ENCODE measurements at places on chromosomes 5 and 9. TPM values are rescaled to one million over a fixed set of nuclear protein-coding genes. Genes with fewer than 3 reads are reported as not detected.

PHF24 gene
- 0.26 TPM for total RNA-seq

HAUS6 gene
- total RNA-seq, result 11.1 TPM

PCDHA1 gene
- total RNA-seq, result under 0.01 TPM

NR4A3 gene
- not detected for total RNA-seq

DNA sequence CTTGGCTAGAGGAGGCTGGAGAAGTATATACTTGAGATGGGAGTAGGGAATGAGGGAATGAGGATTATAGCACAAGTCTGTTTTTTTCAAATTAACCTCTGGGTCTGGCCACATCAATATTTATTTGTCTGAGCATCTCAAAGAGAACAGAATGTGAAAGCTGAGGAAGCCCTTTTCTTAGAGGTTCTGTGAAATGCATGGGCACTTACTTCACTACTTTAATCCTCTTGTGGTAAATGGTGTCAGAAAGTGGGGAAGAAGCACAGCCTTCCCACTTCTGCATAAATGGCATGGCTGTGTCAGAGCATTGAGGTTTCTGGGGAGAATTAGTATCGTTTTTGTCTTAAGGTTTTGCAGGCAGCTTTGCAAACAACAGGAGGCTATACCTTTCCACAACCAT lies 48.6 kb downstream of the SPATA31D1 start:
- no peak for DNase-seq

DNA sequence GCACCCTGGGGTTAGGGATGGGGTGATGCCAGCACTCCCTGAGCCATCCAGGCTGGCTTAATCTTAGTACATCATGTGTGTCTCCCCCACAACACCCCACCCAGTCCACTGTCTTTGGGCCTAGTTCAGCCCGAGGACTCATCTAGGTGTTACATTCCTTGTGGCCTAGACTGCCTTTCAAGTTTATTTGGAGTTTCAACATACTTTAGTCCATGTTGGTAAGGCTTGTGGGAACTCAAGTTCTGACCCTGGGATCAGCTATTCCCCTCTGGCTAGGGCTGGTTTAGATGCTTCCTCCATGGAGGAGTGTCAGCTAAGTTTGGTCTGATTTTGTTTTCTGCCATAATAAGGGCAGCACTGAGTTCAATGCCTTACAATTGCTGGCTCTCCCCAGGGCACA lies 302.4 kb downstream of the SMARCA2 start:
- no peak for DNase-seq

DNA sequence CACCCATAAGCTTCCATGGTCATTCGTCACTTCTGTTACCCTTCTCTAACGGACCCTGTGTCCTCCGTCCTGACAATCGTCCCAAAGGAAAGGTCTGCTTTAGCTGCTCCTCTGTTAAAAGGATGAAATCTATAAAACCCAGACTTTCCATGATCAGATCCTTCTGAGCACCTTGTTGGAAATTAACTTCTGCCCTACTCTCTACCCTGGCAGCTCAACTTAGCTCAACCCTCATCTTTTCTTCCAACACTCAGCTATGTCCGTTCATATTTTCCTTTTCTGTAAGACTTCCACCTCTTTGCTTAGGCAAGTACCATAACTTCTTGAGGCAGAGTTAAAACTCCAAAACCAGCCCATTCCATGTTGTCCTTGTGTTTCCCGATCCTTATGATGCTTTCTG lies 205.4 kb downstream of the SPATA31A6 start:
- DNase-seq, result no peak

GRCh38 chr5:123174916-123175481 lies 86.0 kb downstream of the PRDM6 start:
- DNase-seq, result no peak

GRCh38 chr9:75851917-75852316 lies 38.6 kb upstream of the PCSK5 start:
- no peak for DNase-seq

GRCh38 chr5:76351577-76351976 lies 51.5 kb upstream of the IQGAP2 start:
- DNase-seq, result no peak

- no peak for DNase-seq
These were observed 45.3 kb upstream of the SUSD3 start for GRCh38 chr9:93012963-93013855.
